ENCODE measurements at places on chromosomes 6 and 20. TPM values are rescaled to one million over a fixed set of nuclear protein-coding genes. Genes with fewer than 3 reads are reported as not detected.

- no peak for DNase-seq
Observed at GRCh38 chr6:130674604-130675003, 152.6 kb upstream of the SMLR1 start.

- no peak for DNase-seq
Observed at GRCh38 chr6:28064272-28064671, 16.1 kb upstream of the ZNF165 start.

Gene BPIFB4
- not detected for polyA plus RNA-seq

- no peak for DNase-seq
Observed at GRCh38 chr6:33445119-33445603, 9.2 kb upstream of the ZBTB9 start.

DNA sequence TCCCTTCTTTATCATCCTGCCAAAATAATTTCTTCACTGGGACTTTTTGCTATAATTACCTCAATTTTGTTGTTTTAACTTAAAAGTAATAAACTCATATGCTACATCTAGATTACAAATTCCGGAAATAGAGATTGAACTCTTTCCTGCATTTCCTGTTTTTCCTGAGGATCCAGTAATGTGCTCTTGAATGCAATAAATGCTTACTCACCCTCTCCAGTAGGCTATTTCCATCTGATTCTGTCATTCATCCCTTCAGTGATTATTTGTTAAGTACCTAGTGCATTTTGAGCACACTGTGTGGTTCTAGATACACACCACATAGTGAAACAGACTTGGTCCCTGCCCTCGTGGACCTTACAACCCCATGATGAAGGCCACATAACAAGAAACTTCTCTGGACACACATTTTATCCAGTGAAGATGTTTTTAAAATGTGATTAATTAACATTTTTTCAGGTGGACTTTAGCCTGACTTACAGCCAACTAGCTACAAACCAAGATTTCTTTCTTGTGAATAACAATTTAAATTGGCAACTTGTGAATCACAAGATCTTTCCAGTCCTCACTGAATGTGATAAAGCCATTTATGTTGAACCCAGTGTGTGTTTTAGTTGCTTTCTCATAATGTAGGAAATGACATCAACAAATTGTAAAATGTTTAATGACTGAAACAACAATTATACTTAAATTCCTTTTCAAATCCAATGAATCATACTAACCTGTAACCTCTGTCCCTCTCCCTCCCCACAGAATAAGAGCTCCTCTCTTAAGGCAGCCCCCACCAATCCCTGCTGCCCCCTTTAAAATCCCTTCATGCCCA is 272.3 kb downstream of the KHDC1L start:
- no peak for DNase-seq

GRCh38 chr6:24397631-24398030 is 5.1 kb upstream of the MRS2 start:
- no peak for DNase-seq

Gene ANKRD6
- polyA plus RNA-seq = 22.2 TPM

Gene AIF1
- polyA plus RNA-seq = 99.7 TPM

Gene LTB
- polyA plus RNA-seq = 1.2 TPM

DNA sequence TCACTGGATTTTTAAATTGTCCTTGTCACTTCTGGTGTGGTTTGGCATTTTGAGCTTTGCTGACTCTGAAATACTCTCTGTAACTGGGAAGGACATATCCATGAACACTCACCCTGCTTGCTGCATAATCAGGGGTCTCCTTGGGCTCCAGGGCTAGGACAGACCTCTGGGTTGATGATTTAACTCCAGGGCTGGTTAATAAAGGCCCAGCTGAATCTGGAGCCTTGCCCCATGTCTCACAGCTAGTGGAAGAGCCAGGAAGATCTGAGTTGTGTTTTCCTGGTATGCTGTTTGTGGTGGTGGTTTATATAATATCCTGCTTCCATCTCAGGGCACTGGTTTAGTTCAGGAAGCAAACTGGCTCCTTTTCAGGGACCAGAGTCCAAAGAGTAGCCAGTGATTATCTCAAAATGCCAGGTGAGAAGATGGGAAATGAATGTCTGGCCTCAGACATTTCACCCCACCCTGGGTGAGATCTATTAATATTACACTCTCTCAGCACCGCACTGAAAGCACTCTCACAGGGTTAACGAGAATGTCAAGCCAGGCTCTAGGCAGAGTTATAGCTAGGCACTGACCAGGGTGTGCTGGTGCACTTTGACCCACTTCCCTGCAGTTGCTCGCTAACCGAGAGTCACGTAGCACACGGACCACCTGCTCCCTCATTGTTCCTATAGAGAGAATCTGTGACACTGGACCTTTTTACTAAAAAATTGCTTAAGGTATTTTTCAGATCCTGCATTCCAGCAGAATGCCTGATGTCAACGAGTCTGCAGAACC is 90.1 kb upstream of the SLC22A16 start:
- DNase-seq = no peak

DNA sequence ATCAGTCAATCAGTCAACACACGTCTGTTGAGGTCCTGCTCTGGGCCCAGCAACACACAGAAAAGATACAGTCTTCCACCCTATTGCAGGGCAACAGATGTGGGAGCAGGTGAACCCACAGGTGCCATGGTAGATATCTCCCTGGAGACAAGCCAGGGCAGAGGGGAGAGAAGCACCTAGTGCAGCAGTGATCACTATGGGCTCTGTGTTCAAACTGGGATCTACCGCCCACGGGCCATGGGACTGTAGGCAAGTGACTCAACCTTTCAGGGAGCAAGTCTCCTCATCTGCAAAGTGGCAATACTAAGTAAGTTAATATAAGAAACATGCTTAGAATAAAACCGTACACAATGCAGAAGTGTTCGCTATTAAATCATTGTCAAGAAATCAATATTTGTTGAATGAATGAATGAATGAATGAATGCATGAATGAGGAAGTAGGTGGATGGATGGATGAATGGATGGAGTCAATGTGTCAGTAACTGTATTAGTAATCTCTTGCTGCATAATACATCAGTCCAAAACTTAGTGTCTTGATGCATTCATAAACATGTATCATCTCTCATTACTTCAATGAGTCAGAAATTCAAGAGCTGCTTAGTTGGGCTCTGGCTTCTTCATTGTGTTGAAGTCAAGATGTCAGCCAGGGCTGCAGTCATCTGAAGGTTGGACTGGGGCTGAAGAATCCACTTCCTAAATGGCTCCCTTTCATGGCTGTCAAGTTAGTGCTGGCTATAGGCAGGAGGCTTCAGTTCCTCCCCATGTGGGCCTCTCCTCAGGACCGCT is 31.9 kb upstream of the NFATC2 start:
- DNase-seq = no peak

Gene CLPSL2
- polyA plus RNA-seq = not detected

- no peak for DNase-seq
Observed at GRCh38 chr20:63395723-63396122, 34.6 kb upstream of the CHRNA4 start.

DNA sequence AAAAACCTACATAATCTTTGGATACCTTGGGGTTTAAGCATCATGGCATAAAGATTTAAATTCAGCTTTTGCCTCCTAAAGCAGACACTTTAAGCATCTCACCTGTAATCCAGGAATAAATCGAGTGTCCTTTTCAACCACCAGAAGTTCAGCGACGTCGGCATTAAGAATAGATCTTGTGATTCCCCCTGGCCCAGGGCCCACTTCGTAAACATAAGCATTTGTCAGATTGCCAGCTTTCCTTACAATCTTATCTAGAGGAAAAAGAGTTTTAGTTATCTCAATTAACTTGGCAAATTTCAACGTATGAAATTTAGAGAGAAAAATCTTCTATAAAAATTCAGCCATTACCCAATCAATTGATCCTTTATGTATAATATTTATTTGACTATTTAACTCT is 3.2 kb downstream of the TFB1M start:
- DNase-seq = no peak

GRCh38 chr6:11938285-11938890 is 73.7 kb upstream of the HIVEP1 start:
- peak; percentile 50 for DNase-seq

GRCh38 chr6:145372671-145373151 is 362.6 kb downstream of the EPM2A start:
- DNase-seq = no peak

Gene RGS17
- polyA plus RNA-seq = 2.4 TPM

Gene RIPPLY2
- 0.10 TPM for polyA plus RNA-seq

- DNase-seq = no peak
Observed at GRCh38 chr6:110755411-110755834, 59.8 kb downstream of the CDK19 start.

- no peak for DNase-seq
Observed at GRCh38 chr6:89596056-89596455, 42.5 kb downstream of the LYRM2 start.

Gene RBPJL
- polyA plus RNA-seq = not detected

DNA sequence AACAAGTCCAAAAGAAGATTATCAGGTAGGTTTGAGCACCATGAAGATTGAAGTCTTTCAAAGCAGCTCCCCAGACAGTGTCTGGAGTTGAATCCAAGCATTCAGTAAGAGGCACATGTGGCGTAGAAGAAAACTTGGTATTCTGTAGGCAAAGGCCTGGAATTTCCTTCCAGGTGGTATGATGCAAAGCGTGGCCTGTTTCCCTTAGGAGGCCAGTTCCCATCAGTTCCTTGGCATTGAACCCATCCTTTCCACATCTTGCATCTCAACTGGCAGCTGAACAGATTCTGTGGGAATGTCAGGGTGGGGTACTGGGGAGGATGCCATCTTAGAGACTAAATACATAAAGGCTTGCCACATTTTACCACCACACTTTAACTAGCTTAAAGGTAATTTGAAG is 516.0 kb downstream of the BTBD3 start:
- no peak for DNase-seq

All from right renal cortex interstitium (tissue), 3 donors.